CD8-positive, alpha-beta memory T cell (primary cell): ENCODE measurements at places on chromosomes 4 and X.

DNA sequence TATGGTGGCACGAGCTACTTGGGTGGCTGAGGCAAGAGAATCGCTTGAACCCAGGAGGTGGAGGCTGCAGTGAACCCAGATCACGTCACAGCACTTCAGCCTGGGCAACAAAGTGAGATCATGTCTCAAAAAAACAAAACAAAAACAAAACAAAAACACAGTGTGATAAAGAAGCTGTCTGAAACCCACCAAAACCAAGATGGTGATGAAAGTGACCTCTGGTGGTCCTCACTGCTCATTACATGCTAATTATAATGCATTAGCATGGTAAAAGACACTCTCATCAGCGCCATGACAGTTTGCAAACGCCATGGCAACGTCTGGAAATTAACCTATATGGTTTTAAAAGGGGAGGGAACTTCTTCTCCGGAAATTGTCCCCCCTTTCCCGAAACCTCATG lies 29.4 kb upstream of the OPHN1 start:
- H3K27ac ChIP-seq, result no peak overlapping the region
- peak; percentile 42 for DNase-seq
- no peaks in the 10 kb centered on the region for H3K27me3 ChIP-seq
- no peaks in the 10 kb centered on the region for H3K4me1 ChIP-seq
- no peaks in the 10 kb centered on the region for H3K36me3 ChIP-seq

DNA sequence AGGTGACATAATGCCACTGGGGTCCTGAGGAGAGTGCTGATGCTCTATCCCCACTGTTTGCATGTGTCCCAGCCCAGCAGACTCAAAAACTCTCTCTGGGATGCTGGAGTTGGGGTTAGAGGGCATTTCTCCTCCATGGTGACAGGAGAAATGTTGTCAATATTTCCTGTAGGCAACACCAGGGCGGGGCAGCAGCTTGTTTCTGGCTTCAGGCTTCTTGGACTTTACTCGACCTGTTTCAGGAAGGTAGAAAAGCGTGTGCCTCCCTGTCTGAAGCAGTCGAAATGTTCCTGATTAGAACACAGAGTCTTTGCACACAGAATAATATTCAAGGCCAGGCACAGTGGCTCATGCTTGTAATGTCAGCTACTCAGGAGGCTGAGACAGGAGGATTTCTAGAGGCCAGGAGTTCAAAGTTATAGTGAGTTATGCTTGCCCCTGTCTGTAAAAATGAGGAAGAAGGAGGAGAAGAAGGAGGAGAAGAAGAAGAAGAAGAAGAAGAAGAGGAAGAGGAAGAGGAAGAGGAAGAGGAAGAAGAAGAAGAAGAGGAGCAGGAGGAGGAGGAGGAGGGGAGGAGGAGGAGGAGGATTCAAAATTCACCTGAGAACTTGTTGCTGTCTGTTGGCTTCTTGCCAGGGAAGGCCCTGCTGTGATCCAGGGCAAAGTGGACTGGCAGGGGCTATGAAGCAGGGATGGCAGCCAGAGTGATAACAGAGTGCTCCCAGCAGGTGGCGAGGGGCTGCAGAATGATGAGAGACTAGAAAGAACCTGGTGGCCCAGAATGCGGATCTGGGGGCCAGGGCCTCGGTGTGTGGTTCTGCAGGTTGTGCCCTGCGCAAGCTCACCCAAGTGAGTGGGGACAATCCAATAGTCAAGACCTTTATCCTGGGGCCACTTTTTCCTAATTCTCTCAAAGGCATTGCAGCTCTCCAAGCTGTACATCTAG lies 82.9 kb downstream of the RTL5 start:
- H3K4me3 ChIP-seq, result no peak overlapping the region
- H3K27ac ChIP-seq, result no peak overlapping the region
- H3K27me3 ChIP-seq, result no peaks in the 10 kb centered on the region

- H3K36me3 ChIP-seq, result no peaks in the 10 kb centered on the region
- H3K4me3 ChIP-seq, result no peak overlapping the region
- no peaks in the 10 kb centered on the region for H3K27me3 ChIP-seq
- no peak overlapping the region for H3K27ac ChIP-seq
- no peak for DNase-seq
Observed at GRCh38 chr4:10212400-10212799, 95.8 kb upstream of the WDR1 start.

- DNase-seq, result no peak
- no peak overlapping the region for H3K4me3 ChIP-seq
- no peaks in the 10 kb centered on the region for H3K36me3 ChIP-seq
- H3K4me1 ChIP-seq, result no peaks in the 10 kb centered on the region
- no peak overlapping the region for H3K27ac ChIP-seq
Observed at GRCh38 chrX:40506201-40506985, 74.4 kb upstream of the ATP6AP2 start.

- DNase-seq, result no peak
- H3K36me3 ChIP-seq, result no peaks in the 10 kb centered on the region
- H3K27me3 ChIP-seq, result no peaks in the 10 kb centered on the region
- H3K4me1 ChIP-seq, result peaks cover 3% of the 10 kb centered on the region
- no peak overlapping the region for H3K27ac ChIP-seq
Observed at GRCh38 chrX:74451450-74452198, 30.3 kb downstream of the SLC16A2 start.

GRCh38 chrX:65688403-65688871 lies 21.0 kb downstream of the MSN start:
- H3K36me3 ChIP-seq, result no peaks in the 10 kb centered on the region
- DNase-seq, result no peak
- no peak overlapping the region for H3K27ac ChIP-seq
- no peaks in the 10 kb centered on the region for H3K27me3 ChIP-seq
- H3K4me3 ChIP-seq, result no peak overlapping the region

DNA sequence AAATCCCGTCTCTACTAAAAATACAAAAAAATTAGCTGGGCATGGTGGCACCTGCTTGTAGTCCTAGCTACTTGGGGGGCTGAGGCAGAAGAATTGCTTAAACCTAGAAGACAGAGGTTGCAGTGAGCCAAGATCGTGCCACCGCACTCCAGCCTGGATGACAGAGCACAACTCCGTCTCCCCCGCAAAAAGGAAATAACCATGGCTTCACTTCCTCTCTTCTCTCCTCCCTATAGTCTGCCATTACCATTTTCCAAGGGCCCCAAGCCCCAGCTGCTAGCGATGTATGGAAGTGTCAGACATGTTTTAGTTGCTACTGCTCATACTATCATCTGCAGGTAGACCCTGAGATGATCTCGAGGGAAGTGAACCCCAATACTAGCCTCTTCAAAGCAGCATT lies 177.3 kb upstream of the FAM9B start:
- no peak overlapping the region for H3K4me3 ChIP-seq
- no peaks in the 10 kb centered on the region for H3K27me3 ChIP-seq
- no peaks in the 10 kb centered on the region for H3K4me1 ChIP-seq
- no peak overlapping the region for H3K27ac ChIP-seq
- no peaks in the 10 kb centered on the region for H3K36me3 ChIP-seq

DNA sequence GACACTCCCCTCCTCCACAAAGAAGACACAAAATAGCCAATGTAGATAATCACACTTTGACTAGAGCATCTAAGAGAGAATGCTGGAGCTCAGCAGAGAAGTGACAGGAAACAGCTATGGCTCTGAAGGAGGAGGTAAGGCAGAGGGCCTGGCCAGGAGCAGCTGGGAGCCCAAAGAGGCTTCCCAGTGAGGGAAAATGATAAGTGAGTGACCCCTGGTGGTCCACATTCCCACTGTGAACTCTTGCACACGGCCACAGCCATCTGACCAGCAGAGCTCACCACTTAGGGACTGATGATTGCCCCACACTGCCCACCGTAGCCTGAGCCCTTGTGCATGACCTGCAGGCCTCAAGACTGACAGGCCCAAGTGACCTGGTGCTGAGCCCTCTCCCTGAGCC lies 162.7 kb upstream of the GALNTL6 start:
- no peak for DNase-seq
- H3K36me3 ChIP-seq, result no peaks in the 10 kb centered on the region
- no peaks in the 10 kb centered on the region for H3K27me3 ChIP-seq
- no peaks in the 10 kb centered on the region for H3K4me1 ChIP-seq
- no peak overlapping the region for H3K27ac ChIP-seq

DNA sequence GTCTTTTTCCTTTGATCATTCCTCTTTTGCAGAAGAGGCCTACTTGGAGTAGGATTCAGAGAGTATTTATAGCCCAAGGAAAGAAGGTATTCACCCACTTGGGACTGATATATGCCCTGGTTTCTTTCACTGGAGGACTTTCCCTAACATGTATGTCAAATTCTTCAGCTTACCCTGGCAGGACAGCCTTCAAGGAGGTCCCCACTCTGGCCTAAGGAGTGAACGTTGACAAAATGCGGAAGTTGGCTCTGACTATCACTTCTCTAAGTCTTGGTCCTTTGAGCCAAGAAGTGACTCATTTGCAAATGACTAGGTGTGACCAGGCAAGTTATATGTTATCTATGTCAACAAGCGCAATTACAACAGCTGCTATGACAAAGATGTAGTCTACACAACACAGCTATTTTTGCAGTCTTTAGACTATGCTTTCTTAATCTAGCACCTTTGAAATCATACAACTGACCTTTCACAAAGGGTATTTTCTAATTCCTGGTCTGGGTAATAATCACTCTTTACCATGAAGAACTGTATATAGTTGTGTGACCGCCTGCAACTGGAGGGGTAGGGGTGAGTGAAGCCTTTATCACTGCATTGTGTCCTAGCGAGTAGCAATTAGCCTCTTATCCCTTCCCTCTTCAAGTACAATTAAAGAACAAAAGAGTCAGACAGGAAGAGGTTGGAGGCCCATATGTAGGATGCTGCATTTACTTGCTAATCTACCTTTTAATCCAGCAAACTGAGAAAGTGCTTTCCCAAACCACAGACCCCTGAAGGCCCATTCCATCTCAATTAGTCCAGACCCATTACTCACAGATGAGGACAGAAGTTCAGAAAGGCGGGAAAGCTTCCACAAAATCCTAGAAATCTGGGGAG lies 50.1 kb downstream of the RASGEF1B start:
- H3K36me3 ChIP-seq, result no peaks in the 10 kb centered on the region
- DNase-seq, result no peak
- no peak overlapping the region for H3K4me3 ChIP-seq
- peak overlapping the region; percentile 62 for H3K27ac ChIP-seq
- no peaks in the 10 kb centered on the region for H3K27me3 ChIP-seq

- H3K27ac ChIP-seq, result no peak overlapping the region
- DNase-seq, result no peak
- no peaks in the 10 kb centered on the region for H3K36me3 ChIP-seq
- H3K4me1 ChIP-seq, result no peaks in the 10 kb centered on the region
Observed at GRCh38 chr4:124529131-124529530, 183.4 kb downstream of the ANKRD50 start.

DNA sequence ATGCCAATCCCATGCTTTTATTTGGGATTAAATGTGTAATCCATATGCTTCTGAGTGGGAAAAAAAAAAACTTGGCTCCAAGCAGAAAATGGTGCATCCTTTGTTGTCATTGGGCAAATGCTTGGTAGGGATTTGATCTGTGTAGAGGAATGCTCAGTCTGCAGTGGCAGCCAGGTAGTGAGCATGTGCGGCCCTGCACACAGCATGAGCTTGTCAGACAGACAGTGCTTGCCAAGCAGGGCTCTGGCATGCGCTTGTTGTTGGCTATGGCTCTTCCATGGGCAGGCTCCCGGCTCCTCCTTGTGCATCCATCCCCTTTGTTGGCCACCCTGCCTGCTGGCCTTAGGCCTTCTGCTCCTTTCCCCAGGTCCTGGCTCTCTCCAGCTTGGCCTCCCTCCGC lies 130.3 kb downstream of the GPR143 start:
- no peaks in the 10 kb centered on the region for H3K4me1 ChIP-seq
- DNase-seq, result no peak
- no peaks in the 10 kb centered on the region for H3K36me3 ChIP-seq
- no peak overlapping the region for H3K4me3 ChIP-seq
- no peak overlapping the region for H3K27ac ChIP-seq
- H3K27me3 ChIP-seq, result no peaks in the 10 kb centered on the region

DNA sequence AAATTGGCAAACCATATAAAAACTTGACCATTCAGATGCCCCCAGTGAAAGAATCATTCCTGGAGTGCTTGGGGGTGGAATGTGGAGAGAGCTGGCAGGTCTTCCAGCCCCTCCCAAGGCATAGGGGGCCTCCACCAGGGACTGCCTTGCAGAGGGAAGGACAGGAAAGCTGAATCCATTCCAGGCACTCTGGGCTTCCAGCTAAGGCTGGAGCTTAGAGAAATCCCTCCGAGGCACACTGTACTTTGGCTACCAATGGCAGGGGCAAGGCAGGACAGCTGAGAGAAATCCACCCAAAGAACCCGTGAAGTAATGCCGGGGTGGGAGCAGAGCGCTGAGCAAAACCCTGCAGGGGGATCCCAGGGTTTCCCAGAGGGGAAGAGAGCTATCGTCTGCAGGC lies 4.0 kb downstream of the CENPU start:
- no peak overlapping the region for H3K27ac ChIP-seq
- no peak overlapping the region for H3K4me3 ChIP-seq
- H3K36me3 ChIP-seq, result no peaks in the 10 kb centered on the region
- H3K4me1 ChIP-seq, result peaks cover 6% of the 10 kb centered on the region
- DNase-seq, result no peak
- H3K27me3 ChIP-seq, result no peaks in the 10 kb centered on the region

DNA sequence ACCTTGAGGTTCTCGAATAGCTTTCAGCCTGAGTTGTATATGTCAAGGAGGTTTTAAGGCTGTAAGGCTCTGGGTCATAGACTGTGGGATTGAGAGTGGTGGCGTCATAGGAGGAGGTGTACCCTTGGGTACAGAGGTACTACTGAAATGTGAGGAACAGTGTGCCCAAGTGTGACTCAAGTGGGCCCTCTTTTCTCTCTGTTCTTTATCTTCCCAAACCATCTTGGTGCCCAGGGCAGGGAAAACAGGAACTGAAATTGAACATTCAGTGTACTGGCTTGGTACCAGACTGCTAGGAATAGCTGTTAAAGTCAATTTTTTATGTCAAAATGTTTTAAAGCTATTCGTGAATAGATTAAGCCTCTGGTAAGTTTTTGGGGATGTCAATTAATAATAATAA lies 136.2 kb upstream of the RPS6KA3 start:
- no peak overlapping the region for H3K4me3 ChIP-seq
- H3K4me1 ChIP-seq, result no peaks in the 10 kb centered on the region
- no peaks in the 10 kb centered on the region for H3K36me3 ChIP-seq
- no peak overlapping the region for H3K27ac ChIP-seq

GRCh38 chr4:124804584-124804983 lies 92.1 kb upstream of the ANKRD50 start:
- no peaks in the 10 kb centered on the region for H3K4me1 ChIP-seq
- H3K4me3 ChIP-seq, result no peak overlapping the region
- H3K27me3 ChIP-seq, result no peaks in the 10 kb centered on the region
- no peak overlapping the region for H3K27ac ChIP-seq
- DNase-seq, result no peak
- no peaks in the 10 kb centered on the region for H3K36me3 ChIP-seq

GRCh38 chr4:163525982-163526381 lies 31.5 kb downstream of the TMA16 start:
- DNase-seq, result no peak
- H3K27me3 ChIP-seq, result no peaks in the 10 kb centered on the region
- peaks cover 6% of the 10 kb centered on the region for H3K36me3 ChIP-seq
- H3K4me3 ChIP-seq, result no peak overlapping the region
- H3K27ac ChIP-seq, result no peak overlapping the region

GRCh38 chrX:107669885-107670628 lies 41.7 kb downstream of the PRPS1 start:
- no peaks in the 10 kb centered on the region for H3K27me3 ChIP-seq
- no peaks in the 10 kb centered on the region for H3K36me3 ChIP-seq
- DNase-seq, result no peak
- peaks cover 26% of the 10 kb centered on the region for H3K4me1 ChIP-seq
- no peak overlapping the region for H3K27ac ChIP-seq

- H3K4me1 ChIP-seq, result no peaks in the 10 kb centered on the region
- no peak for DNase-seq
- H3K27ac ChIP-seq, result no peak overlapping the region
- no peaks in the 10 kb centered on the region for H3K27me3 ChIP-seq
Observed at GRCh38 chrX:123171781-123172180, 12.3 kb upstream of the GRIA3 start.

- no peaks in the 10 kb centered on the region for H3K27me3 ChIP-seq
- no peak overlapping the region for H3K4me3 ChIP-seq
- no peaks in the 10 kb centered on the region for H3K4me1 ChIP-seq
- DNase-seq, result no peak
Observed at GRCh38 chrX:1138476-1139184, 73.8 kb downstream of the CRLF2 start.
